ENCODE measurements at places on chromosomes 1 and 21.

GRCh38 chr1:93960641-93961147 is 51.5 kb upstream of the GCLM start:
- DNase-seq = no peak

GRCh38 chr1:65114322-65114721 is 33.7 kb upstream of the AK4 start:
- DNase-seq = no peak

DNA sequence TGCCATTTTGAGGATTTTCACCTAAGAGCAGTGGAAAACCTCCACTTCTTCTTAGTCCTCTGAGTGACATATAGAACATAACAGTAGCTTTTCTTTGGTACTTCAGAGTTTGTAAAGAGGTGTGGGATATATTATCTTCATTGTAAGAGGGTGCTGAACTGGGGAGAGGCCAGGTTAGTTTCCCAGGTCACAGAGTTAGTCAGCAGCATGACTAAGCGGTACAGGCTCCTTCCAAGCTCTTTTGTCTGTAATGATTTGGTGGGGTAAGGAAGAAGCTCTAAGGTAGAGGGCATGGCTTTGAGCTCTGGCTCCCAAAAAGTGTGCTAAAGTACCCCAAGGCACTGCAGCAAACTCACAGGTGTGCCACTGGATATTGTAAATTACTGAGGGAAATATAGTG is 325.0 kb upstream of the PLXNA2 start:
- DNase-seq = no peak

GRCh38 chr1:212624976-212625501 is 16.5 kb downstream of the ATF3 start:
- no peak for DNase-seq

- no peak for DNase-seq
Measured at GRCh38 chr1:80678438-80678837, 1122.3 kb upstream of the ADGRL2 start.

DNA sequence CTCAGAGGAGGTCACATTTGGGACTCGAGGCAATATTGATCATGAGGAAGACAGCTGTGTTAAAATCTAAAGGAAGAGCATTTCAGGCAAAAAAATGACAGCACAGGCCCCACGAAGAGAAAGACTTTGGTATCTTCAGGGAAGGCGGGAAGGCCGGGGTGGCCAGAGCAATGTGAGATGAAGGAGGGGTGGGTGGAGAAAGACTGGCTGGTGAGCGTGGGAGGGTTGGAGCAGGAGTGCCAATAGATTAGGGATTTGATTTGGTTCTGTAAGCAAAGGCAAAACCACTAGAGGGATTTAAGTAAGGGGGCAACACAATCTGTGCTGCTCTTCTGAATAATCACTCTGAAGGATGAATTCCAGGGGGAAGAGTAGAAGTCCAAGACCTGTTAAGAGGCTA is 48.0 kb upstream of the BCL9 start:
- no peak for DNase-seq

DNA sequence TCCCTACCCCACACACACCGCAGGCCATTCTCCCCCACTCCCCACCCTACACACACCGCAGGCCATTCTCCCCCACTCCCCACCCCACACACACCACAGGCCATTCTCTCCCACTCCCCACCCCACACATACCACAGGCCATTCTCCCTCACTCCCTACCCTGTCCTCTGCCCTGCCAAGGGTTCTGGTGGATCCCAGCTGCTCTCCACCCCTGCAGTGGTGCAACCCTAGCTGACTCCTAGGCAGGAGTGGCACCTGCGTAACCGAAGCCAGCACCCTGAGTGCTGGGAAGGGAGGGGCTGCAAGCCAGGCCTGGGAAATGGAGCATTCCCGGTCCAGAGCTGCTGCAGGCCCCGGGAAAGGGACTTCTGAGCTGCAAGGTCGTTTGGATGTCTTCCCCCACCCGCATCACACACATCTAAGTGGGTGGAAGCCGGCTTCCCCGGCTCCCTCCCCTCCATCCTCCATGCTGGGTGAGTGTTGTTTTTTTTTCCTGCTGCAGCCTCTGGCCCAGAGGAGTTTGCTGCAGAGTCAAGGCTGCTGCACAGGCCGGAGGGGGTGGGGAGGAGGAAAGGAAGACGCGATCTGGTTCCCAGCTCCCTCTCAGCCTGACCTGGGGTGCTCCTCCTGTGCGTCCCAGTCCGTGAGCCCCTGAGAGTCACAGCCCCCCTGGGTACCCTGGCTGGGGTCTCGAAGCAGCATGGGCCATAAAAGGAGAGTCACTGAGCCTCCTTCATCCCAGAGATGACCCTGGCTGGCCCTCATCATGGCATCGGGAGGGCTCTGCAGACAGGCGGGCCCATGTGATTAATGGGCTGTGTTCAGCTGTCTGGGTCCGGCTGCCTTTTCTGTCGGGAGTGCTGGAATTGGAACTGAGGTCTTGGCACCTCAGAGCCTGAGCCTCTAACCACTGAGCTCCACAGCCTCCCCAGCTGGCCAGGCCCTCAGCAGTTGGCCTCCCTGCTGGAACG is 16.1 kb downstream of the H6PD start:
- DNase-seq = no peak

GRCh38 chr1:17596186-17596585 is 56.7 kb downstream of the ARHGEF10L start:
- no peak for DNase-seq

- DNase-seq = no peak
Measured at GRCh38 chr1:21673277-21673780, 4.2 kb upstream of the RAP1GAP start.

- DNase-seq = no peak
Measured at GRCh38 chr1:199312626-199313025, 673.8 kb downstream of the PTPRC start.

GRCh38 chr1:215399787-215400186 is 167.3 kb upstream of the KCTD3 start:
- DNase-seq = no peak

DNA sequence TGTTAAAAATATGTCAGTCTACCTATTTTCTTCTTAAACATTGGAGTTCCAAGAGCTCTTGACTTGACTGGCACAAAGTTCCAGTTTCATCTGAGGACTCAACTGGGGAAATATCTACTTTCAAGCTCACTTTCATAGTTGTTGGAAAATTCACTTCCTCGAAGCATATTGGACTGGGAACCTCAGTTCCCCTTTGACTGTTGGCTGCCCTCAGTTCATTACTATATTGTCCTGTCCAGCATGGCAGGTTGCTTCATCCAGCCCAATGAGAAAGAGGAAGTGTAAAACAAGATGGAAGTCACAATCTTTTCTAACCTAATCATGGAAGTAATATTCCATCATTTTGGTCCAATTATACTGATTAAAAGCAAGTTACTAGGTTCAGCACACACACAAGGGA is 54.3 kb downstream of the ZNF697 start:
- DNase-seq = no peak

- no peak for DNase-seq
Measured at GRCh38 chr21:33661146-33661545, 18.8 kb downstream of the ITSN1 start.

GRCh38 chr1:172682812-172683211 is 23.9 kb downstream of the FASLG start:
- DNase-seq = no peak

GRCh38 chr1:42684139-42684538 is 1.9 kb downstream of the YBX1 start:
- DNase-seq = peak; percentile 34

- DNase-seq = no peak
Measured at GRCh38 chr21:43267391-43268085, 98.7 kb downstream of the CRYAA start.

GRCh38 chr1:39220891-39221870 is 16.7 kb downstream of the MACF1 start:
- DNase-seq = no peak

- no peak for DNase-seq
Measured at GRCh38 chr21:34880401-34880800, 168.7 kb downstream of the RUNX1 start.

DNA sequence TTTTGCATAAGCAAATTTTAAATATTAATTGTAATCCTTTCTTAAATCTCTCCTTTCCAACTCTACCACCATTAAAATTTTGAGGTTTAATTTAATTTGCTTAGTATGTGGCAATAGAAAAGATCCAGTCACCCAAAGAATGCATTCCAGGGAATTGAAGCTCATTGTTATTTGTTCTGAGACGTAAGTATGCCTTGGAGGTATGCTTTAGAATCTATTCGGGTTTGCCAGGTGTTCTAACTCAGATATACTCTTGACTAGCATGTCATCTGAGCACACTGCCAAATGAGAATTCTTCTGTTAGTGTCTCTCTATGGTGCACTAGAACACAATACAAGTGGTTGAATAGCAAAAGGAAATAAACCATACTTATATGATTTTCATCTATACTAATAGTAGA is 813.6 kb upstream of the ADGRL2 start:
- DNase-seq = no peak

DNA sequence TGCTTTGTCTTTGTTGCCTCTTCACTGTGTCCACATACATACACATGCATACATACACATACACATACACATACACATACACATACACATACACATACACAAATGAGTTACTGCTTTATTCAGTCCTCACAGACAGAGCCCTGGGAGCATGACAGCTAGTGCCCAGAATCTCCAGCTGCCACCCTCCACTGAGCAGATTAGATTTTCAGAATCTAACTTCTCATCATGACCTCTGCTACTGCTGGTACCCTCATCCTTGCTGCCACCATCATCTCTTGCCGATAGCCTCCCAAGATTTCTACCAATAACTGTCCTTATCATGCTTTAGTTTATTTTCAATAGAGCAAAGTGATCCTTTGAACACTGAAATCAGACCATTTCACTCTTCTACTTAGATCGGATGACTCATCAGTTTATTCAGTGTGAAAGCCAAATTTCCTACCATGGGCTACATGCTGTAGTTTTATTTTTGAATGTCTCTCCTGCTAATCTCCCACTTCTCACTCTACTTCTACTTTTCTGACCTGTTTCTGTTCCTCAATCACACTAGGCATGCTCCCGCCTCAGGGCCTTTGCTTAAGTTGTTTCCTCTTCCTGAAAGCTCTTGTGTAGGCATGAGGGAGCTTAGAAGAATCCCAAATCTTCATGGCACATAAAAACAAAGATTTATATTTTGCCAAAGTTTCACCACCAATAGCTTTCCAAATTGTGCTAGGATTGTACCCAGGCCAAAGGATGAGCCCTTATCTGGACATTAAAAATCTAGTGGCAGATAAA is 43.0 kb downstream of the ATP6V1G3 start:
- DNase-seq = no peak

GRCh38 chr1:22792396-22793160 is 81.9 kb downstream of the EPHB2 start:
- DNase-seq = no peak

DNA sequence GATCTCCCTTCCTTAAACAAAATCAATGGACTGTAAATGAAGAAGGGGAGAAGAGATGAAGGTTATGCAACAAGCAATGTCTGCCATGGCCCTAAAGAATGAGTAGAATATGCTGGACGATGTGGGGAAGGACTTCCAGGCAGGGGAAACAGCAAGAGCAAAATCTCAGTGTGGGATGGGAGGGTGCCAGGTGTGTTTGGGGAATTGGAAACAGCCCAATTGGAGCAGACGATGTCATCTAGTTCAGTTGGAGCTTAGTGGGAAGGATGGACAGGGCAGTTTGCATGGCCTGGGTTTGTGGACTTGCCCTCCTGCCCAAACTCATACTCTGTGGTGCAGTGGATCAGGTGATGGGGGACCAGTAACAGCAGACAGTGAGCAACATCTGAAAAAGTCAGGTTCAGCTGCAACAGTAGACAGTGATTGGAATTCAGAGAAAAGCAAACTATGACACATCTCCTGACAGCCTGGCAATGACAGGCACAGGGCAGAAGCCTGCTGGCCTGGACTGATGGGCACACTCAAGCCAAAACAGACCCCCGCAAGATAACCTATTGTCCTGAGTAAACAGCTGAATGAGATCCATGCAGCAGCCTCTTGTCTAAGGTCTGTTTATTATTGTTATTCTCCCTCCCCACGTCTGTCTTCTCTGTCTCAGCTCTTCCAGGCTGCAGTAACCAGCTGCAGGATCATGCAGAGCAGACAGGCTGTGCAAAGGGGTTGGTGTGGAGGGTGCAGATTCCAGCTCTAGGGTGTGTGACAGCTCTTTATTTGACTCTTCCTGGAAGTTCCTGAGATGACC is 50.5 kb upstream of the PRELP start:
- no peak for DNase-seq

- no peak for DNase-seq
Measured at GRCh38 chr1:7046891-7047290, 261.6 kb downstream of the CAMTA1 start.

- no peak for DNase-seq
Measured at GRCh38 chr1:100624886-100625610, 87.1 kb downstream of the GPR88 start.

GRCh38 chr1:245045087-245045881 is 109.5 kb upstream of the KIF26B start:
- no peak for DNase-seq

GRCh38 chr1:33902486-33903209 is 38.8 kb downstream of the HMGB4 start:
- DNase-seq = no peak

DNA sequence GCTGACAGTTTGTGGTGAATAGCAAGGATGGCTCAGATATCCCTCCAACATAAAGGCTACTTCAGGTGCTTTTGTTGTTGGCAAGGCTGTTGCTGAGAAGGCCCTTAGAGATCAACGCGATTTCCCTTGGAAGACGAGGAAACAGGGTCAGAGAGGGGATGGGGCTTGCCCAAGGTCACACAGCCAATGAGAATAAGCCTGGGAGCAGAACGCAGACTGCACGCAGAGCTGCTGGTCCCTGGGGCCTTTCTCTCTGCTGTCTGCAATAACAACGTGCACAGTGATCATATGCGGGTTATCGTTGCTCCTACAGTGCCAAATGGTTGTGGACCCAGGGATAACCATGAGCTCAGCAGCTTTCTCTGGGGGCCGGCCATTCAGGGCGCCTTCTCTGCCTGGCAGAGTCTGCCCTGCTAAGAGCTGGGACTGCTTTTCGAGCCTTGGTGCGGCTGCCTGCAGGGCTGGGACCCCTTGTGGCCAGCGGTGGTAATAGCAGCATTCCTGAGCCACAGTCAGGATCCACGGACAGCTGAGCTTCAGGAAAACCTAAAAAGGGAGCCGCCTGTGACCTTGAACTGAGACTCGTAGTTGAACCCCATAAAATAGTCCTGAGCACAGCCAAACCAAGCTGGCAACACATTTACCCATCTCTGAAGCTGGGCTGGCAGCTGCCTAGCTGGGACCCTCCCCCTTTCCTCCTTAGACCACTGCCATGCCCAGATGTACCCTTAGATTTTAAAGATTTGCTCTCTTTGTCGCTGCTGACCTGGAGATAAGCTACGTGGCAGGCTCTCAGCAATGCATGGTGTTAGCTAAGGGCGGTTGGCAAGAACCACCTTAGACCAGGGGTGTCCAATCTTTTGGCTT is 39.8 kb downstream of the HTR6 start:
- DNase-seq = peak; percentile 50

DNA sequence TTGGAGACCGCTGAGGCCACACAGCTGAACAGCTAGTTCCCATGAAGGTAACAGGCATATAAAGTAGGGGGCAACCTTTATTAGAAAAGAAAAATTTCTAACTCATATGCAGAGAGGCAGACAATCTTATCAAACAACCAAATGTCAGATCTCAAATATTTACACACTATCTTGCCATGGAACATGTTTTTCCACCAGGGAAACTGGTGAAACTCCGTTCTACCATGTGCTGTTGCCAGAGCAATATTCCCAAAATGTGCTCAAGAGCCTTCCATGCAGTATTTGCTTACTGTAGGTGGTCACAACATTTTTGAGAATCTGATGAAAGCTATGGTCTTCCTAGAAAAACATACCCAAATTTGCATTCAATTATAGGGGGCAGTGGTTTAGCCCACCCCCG is 143.4 kb upstream of the MAGI3 start:
- no peak for DNase-seq

- no peak for DNase-seq
Measured at GRCh38 chr1:168257397-168257796, 23.3 kb upstream of the TBX19 start.

GRCh38 chr21:27047658-27048314 is 80.9 kb upstream of the ADAMTS5 start:
- DNase-seq = no peak

Data from stimulated activated CD4-positive, alpha-beta T cell treated with anti-CD3 and anti-CD28 coated beads, Interleukin-1b, Interleukin-23, amount 100 ng/mL, for 48 hours (primary cell).